HS-27A (cell line): ENCODE measurements at places on chromosomes 16 and 17.

- DNase-seq, result no peak
These were observed 9.5 kb downstream of the PNMT start for GRCh38 chr17:39677542-39678339.

GRCh38 chr16:15583526-15583925, 59.4 kb downstream of the MARF1 start:
- DNase-seq, result no peak

DNA sequence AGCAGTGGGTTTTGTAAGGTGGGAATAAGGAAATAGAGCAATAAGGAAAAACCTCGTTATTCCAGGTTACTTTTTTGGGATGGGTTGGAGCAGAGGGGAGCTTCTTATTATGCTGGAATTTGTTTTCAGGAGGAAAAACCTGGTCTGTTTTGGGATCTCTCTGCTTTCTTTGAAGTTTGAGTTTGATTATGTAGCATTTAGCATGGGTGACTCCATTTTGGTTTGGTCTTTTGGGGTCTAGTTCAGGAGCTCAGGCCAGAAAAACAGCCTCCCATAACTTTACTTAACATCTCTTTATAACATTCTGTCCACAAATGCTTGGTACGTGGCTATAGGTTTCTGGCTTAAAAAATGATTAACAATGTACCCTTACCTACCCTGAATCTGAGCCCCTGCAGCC, 8.5 kb upstream of the ZG16 start:
- DNase-seq, result no peak

DNA sequence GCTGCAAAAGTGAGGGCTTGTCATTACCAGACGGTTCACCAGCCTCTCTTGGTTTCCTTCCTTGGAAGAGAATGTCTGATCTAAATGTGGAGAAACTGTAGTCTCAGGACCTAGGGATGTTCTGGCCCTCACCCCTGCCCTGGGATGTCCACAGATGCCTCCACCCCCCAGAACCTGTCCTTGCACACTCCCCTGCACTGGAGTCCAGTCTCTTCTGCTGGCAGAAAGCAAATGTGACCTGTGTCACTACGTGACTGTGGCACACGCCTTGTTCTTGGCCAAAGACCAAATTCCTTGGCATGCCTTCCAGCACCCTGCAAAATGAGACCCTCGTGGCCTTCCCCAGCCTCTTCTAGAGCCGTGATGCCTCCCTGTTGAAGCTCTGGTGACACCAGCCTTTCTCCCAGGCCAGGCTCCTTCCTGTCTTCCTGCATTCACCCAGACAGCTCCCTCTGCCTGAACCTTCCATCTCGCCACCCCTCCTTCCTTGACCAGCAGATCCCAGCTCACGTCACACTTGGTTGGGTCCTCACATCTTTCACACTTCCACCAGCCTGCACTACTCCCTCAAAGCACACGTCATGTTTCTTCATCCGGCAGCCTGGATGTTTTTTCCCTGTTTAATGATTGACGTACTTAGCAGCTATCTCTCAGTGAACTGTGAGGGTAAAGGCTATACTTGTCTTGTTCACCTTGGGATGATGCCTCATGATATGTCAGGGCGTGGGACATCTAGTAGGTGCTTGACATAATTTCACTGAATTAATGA, 4.3 kb downstream of the ZNF768 start:
- no peak for DNase-seq

- no peak for DNase-seq
These were observed at the start of gene HSF4 for GRCh38 chr16:67164599-67165061. Gene HSF4, plus strand, starts transcription at chr16:67164745. Its CDS starts 67 bp downstream, at chr16:67164812.

GRCh38 chr17:21078016-21078780, 35.4 kb upstream of the USP22 start:
- no peak for DNase-seq

DNA sequence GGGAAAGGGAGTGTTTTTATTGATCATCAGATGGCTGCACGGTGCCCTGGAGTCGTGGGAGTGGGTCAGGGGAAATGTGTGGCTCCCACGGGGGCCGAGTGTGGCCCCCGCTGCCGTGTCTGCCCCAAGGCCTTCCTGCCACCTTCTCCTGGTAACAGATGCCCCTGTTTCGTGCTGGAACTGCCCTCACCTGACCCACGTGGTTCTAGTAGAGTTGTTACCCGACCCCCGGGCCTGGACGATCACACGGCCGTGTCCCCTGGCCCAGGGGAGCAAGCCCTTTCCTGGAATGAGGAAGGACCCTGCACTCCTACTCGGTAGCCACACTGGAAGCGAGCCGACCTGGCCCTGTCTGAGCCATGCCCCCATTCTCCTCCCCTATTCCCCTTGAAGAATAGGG, 37.6 kb downstream of the ACTG1 start:
- no peak for DNase-seq

GRCh38 chr17:69608808-69609472, 194.4 kb downstream of the MAP2K6 start:
- DNase-seq, result peak; percentile 68

DNA sequence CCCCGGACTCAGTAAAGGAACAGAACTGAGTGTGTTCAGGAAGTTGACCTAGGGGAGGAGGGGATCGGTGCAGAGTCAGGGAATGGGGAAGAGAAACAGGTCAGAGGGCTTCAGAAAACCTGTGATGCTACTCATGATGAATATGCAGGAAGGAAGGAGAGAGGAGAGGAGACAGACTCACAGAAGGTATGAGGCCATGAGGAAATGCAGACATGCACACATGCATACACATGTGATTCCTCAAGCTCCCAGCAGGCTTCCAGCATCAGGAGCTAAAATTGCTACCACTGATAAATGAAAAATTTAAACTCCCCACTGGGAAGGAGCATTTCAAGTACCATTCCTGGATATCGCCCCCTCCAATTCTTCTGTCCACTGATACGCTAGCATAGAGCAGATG, 262.6 kb downstream of the SLC39A11 start:
- no peak for DNase-seq

DNA sequence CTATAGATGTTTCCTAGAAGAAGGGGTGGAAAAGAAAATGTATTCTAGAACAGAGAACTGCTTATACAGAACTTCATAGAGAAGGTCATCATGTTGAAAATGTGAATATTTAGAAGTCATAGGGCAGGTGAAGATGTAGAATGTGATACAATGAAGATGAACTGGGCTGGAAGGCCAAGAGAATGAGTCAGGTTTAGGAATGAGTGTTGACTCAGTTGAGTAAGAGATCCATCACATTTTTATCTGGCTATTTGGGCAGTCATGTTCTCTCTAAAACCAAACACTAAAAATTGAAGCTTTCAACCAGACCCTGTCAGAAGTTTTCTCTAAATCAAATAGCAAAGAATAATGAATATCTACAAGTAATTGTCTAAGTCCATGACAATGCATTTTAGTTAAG, 660.5 kb downstream of the KCNJ2 start:
- DNase-seq, result no peak

DNA sequence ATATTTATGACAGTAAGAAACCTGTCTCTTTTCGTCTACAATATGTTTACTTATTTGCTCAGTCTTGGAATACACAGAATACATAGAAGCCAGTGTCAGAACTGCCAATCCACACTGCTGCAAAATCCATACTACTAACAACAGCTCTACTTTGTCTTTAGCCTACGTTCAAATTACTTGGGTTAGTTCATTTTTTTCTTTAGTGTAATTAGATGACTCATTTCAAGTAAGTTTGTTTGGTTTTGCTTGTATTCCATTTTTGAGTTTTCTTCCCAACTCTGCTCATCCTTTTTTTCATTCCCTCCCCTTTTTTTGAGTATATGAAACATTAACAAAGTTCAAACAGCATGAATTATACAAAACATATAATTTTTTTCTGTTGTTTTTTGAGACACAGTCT, 16.9 kb downstream of the CMC2 start:
- no peak for DNase-seq

GRCh38 chr17:4703330-4703691, 626 bp downstream of the PELP1 start:
- DNase-seq, result no peak

- DNase-seq, result no peak
These were observed 7.0 kb upstream of the CALB2 start for GRCh38 chr16:71351558-71351901.

- no peak for DNase-seq
These were observed 4.6 kb upstream of the CD7 start for GRCh38 chr17:82321947-82322466.

DNA sequence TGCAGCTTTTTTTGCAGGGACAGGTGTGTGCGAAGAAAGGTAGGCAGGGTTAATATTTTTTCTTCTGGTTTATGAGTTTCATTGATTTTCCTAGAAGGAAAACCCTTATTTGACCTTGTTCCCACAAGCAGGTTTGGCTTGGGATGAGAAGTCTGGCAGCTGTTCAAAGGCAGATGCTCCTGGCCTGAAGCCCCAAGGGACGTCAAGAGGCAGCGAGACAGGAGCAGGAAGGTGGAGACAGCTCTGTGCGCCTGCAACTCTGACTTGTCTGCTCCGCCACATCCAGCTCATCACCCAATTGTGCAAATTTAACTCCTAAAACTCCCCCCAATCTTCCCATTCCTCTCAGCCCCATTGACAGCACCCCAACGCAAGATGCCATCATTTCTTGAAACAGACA, 136.8 kb upstream of the XYLT1 start:
- DNase-seq, result no peak

DNA sequence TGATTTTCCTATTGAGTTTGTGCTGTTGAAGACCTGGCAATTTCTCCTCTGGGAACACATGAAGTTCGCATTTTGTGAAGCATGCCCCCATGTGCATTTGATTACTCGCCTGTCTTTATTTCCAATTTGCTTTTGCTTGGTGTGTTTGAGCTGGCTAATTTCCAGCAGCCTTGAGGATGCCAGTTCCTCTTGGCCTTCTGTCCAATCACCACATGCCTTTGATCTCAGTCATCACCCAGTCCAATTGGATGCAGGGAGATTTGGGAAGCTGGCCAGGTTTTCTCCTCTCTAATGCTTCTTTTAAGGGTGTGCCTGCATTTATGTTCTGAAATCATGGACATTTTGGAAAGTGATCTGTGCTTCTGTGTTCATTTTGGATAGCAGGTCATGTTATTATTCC, 3.8 kb upstream of the TMEM100 start:
- DNase-seq, result peak; percentile 85

DNA sequence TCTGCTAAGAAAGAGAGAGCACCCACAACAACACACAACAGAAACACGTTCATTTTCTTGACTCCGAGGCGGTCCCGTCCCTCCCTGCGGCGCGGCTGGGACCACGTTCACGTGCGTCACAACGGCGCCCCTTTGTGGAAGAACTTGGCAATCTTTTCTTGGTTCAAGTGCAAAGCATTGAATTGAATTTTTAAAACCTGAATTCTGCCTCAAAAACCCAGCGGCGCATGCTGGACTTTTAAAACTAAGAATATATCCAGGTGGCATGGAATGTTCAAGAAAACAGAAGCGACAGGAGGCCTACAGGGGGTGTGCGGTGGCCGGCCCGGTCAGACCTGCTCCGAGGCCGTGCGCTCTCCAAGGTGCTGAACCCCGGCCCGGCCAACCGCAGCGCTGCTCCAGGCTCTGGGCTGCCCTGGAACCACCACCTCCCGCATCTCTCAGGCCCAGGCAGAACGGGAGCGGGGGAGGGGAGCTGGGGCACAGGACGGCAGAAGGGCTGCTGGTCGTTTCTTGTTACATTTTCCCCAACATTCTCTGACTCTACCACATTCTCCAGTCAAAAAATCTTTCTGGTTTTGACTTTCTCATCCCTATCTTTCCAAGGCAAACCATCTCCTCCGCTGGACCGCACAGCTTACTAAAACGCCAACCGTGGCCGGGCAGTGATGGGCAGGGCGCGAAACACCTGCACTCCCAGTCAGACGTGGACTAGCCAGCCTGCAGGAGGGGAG, 3.4 kb upstream of the HEXD start:
- no peak for DNase-seq

DNA sequence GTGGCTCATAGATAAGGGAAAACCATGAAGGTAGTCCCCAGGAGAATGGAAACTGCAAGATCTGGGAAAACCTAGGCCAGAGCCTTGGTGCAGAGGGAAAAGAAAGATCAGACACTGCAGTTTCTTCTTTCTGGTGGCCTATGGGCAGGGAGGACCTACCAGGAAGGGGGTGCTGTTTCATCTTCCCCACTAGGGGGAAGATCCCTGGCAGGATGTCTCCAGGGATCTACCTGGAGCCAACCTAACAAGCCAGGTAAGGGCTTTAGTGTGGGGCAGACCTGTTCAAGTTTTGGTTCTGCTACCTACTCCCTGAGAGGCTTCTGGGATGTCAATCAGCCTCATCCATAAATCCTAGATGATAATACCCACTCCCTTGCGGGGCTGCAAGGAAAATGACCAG, 21.4 kb downstream of the TOM1L2 start:
- no peak for DNase-seq

DNA sequence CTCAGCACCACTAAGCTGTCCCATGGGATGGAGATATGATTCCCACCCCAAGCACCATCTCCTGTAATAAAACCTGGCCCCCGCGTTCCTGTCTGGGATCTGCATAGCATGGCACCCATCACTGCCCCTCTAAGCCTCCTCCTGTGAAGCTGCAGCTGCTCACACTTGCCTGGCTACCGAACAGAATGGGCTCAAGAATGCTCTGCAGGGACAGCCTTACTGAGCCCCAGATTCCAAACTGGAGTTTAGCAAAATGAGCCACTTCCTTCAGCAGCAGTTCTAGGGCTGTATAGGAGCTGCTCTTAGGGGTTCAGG, 256.1 kb downstream of the CPPED1 start:
- no peak for DNase-seq

DNA sequence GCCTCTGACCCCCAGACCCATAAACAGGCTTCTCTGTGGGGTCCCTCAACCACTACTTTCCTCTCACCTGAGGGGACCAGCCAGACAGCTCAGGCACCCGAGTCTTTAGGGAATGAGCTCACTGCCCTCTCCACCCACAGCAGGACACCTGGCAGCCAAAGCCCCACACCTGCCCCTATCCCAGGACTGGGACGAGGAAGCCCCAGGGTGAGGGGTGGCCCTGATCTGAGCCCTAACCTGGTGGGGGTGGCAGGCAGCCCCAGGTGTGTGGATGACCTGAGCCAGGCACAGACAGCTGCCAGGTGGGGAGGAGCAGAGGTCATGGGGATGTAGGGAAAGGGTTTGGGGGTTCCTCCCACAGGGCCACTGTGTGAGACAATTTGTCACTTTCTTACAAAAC, 1.7 kb upstream of the TEX19 start:
- no peak for DNase-seq

DNA sequence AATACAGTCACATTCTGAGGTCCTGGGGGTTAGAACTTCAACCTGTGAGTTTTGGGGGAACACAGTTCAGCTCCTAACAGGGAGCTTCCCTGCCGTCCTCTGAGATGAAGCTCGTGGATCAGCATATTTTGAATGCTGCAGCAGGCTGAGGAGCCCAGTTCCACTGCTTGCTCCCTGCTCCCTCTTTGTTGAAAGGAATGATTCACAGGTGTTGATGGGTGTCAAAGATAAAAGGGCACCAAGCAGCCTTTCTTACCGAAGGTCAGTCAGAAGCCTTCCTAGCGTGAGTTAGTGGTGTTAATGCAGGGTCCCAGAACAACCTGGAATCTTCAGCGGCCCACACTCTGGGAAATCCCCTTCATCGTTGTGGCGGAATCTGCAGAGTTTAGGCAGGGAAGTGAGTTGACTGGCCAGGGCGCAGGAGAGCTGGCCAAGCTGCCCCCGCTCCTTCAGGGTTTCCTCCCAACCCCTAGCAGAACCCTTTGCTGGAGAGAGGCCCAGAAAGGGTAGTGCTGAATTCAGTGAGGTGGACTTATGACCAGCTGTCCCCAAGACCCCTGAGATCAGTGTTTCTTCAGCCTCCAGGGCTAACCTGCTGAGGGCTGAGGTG, 114.8 kb downstream of the GNAO1 start:
- DNase-seq, result no peak
